Left lobe of liver (tissue), 2 donors: ENCODE measurements at places on chromosomes 1 and 21.

- DNase-seq, result no peak
Measured at GRCh38 chr1:211352985-211353515, 26.4 kb downstream of the TRAF5 start.

- DNase-seq, result no peak
Measured at GRCh38 chr1:215530401-215530984, 36.6 kb upstream of the KCTD3 start.

GRCh38 chr1:200625381-200625824, 4.9 kb upstream of the KIF14 start:
- DNase-seq, result no peak

GRCh38 chr1:6271006-6271405, 10.1 kb upstream of the GPR153 start:
- DNase-seq, result no peak

DNA sequence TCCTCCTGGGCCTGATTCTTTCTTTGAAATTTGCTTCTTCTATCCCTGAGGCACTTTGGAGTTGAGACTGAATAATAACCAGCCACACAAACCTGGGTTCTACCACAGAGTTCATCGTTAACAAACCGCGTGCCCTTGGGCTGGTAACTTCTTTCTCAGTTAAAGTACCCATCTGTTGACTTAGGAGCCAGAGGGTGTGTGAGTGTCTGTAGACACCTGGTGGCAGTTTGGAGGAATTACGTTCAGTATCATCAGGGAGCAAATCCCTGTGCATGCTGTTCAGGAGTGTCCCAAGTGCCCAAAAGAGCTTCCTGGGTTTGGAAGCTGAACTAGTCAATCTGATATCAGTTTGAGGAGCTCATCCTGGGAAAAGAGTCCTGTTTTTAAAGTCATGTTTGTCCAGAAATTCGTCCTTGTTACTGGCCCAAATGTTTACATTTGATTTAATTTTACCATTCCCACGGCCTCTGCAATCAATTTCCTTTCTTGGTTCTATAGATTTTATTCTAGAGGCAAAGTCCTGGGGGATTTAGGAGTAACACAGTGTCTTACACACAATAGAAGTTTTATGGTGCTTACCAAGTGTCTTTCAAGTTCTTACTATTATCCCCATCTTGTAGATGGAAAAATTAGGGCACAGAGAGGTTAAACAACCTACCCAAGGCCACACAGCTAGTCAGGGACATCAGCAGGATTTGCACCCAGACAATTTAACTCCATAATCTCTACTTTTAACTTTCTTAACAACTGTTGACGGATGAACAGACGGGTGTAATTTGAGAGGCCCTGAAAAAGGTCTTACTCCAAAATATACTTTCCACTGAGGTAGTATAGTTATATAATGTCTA, 26.7 kb upstream of the RPTN start:
- no peak for DNase-seq

DNA sequence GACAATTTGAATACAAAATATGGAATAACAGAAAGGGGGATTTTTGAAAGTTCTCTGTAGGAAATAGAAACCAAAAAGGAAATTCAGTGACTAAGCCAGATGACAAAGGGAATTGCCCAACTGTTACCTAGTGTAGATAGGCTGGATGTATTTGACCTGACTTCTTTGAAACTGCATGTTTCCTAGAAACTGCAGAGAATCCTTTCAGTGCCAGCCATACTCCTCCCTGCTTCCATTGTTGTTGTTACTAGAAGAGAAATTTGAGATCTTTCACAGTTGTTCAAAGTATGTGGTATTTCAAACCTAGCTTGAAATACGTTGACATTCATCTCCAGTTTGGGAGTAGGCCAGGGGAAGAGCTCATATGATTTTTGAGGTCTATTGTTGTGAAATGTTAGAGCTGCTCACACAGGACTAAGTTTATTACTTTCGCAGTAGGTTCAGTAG, 1.8 kb upstream of the GBP5 start:
- DNase-seq, result no peak

DNA sequence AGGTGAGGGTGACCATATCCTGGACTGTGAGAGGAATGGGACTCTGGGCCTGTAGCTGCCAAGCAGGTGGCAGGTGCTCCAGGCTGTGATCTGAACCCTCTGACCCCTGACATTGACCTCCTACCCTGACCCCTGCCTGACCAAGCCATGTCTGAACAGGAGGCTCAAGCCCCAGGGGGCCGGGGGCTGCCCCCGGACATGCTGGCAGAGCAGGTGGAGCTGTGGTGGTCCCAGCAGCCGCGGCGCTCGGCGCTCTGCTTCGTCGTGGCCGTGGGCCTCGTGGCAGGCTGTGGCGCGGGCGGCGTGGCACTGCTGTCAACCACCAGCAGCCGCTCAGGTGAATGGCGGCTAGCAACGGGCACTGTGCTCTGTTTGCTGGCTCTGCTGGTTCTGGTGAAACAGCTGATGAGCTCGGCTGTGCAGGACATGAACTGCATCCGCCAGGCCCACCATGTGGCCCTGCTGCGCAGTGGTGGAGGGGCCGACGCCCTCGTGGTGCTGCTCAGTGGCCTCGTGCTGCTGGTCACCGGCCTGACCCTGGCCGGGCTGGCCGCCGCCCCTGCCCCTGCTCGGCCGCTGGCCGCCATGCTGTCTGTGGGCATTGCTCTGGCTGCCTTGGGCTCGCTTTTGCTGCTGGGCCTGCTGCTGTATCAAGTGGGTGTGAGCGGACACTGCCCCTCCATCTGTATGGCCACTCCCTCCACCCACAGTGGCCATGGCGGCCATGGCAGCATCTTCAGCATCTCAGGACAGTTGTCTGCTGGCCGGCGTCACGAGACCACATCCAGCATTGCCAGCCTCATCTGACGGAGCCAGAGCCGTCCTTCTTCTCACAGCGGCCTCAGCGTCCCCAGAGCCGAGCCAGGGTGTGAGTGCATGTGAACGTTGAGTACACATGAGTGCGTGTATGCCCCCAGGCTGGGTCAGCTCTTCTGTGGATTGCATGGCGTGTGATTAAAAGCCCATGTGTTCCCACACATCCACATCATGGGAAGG, 3.1 kb downstream of the TMEM125 start:
- DNase-seq, result peak; percentile 40

DNA sequence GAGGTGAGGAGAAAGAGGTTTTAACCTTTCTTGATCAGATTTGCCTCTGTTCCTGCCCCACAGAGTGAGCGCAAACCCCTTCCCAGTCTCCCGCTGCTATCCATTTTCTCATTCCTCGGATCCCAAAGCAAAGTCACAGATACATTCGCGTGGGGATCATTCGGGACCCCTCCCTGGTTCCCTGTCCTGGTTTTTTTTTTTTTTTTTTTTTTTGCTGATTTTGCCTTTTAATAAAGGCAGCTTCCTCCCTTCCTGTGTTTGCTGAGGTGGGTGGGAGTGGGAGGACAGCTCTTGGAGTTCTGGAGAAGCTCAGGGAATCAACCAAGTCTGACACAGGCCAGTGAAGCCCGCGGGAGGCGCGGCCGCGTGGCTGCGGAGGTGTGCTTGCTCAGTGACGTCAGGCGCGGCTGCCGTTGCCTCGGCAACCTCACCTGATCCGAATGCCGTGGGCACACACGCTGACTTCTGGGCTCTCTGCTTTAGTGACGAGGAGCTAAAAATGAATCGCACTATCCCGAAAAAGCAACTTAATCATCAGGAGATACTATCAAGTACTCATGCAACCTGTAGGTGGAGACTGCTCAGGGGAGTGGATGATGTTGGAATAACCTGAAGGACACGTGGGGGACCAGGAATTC, 106.4 kb downstream of the TBX19 start:
- peak; percentile 48 for DNase-seq

GRCh38 chr21:34630536-34631143, 15.7 kb upstream of the RCAN1 start:
- DNase-seq, result no peak

DNA sequence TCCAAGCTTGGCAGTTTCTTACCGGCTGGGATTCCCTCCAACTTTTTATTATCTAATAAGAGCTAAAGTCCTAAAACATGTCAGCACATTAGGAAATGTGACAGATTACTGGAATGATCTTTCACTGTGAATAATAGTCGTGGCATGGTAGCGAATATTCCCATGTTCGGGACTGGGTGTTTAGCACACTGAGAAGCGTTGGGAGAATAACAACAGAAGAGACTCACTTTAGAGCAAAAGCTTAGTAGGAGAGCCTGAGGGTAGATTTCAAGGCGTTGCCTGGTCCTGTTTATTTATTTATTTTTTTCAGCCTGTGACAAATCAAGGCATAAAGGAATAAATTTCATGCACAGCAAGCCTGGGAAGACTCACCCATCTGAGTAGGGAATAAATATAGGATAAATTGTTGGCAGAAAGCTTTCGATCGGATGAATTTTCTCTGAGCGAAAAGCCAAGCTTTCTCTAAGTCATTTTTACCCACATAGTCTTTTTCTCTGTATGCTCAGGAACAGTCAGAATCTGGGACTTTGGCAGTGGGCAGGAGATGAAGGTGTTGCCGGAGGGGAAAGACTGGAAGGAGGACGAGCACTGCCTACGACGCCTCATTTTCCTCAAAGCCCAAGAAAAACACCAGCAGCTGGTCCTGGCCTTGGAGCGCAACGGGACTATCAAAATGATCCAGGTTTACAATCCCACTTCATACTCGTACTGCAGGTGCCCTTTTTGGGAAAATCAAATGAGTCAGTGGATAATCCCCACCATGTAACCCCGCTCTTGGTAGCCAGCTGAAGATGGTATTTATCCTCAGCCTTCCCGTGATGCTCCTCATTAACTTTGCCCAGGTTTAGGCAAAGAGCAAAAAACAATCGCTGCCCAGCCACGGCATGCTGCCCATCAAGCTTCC, 97.2 kb downstream of the WDR64 start:
- DNase-seq, result no peak

GRCh38 chr1:172971241-172971640, 79.5 kb downstream of the TNFSF18 start:
- no peak for DNase-seq

DNA sequence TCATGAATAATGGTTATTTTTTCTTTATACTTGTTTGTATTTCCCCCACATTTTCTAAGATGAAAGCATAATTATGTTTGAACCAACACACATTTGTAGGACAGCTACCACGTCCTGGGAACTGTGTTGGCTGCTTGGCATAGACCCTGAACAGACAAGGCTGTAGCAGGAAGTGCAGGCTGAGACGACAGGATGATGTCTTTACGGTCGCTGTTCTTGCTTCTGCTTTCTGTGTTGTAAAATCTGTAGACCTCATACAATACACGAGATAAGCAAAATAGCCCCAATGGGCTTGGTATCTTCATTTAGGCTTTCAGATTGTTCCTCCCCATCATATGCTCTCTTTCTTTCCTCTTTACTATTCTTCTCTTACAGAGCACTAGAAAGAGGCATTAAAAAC, 23.3 kb upstream of the OTUD3 start:
- no peak for DNase-seq

- no peak for DNase-seq
Measured at GRCh38 chr1:227793948-227794816, 21.3 kb upstream of the PRSS38 start.

GRCh38 chr1:243465081-243465480, 209.2 kb downstream of the SDCCAG8 start:
- DNase-seq, result no peak

DNA sequence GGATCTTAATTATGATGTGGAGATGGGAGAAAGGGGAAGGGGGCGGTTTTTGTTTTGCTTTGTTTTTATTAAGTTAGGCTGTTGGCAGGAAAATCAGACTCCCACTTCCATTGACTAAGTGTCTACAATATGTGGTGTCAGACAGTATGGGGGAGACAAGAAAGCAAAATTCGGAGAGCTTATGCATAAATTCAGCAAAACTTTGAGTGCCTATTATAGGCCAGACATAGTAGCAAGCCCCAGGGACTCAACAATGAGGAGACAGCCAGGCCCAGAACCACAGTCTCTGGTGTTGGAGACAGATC, 835 bp upstream of the TSPAN2 start:
- no peak for DNase-seq

DNA sequence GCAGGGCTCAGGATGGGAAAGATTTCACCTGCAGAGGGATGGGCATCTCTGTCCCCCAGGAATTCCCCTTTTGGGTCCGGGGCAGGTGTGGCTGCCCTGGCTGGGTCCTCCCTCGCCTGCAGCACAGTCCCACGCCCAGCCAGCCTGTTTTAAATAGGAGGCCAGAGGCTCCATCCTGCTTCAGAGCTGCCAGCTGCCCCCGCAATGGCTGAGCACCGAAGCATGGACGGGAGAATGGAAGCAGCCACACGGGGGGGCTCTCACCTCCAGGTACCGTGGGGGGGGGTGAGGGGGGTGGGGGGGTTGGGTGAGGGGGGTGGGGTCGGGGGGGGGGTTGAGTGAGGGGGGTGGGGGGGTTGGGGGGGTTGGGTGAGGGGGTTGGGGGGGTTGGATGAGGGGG, 3.6 kb downstream of the SCNN1D start:
- no peak for DNase-seq

DNA sequence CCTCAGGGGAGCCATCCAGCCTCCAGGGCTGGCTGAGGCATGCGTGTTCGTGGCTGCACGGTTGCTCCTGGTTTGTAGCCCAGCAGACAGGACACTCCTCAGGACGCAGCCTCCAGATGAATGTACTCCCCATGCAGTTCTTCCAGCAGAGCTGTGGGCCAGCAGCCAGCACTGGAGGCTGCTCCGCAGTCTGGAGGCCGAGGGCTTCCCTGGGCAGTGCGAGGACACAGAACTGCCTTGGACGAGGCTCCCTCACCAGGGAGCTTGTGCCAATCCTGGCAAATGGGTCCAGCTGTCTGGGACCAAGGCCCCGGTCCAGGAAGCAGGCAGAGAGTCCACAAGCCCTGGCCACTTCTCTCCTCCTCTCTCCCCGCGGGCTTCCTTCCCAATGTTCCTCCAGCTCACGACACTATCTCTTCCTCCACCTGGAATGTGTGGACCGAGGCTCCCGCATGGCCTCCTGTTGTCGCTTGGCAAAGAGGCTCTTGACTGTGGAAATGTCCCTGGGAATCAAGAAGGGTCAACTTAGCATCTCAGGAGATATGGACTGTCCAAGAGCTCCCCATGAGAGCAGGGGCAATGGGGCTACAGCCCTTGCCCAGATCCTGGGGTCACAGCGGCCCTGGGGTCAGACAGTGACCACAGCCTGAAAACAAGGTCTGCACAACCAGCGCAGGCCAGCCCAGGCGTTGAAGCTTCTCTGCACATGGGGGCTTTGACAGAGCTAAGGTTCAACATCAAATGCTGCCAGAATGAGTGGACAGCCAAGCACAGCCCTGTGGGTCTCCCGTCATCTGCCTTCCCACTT, 5.3 kb downstream of the EDN2 start:
- peak; percentile 67 for DNase-seq
